ENCODE measurements at places on chromosomes 3 and 15. TPM values are rescaled to one million over a fixed set of nuclear protein-coding genes. Genes with fewer than 3 reads are reported as not detected.

GRCh38 chr3:144264350-144264749, 292.7 kb downstream of the DIPK2A start:
- no peak for DNase-seq

GRCh38 chr3:133859381-133860234, 36.1 kb downstream of the RAB6B start:
- no peak for DNase-seq

DNA sequence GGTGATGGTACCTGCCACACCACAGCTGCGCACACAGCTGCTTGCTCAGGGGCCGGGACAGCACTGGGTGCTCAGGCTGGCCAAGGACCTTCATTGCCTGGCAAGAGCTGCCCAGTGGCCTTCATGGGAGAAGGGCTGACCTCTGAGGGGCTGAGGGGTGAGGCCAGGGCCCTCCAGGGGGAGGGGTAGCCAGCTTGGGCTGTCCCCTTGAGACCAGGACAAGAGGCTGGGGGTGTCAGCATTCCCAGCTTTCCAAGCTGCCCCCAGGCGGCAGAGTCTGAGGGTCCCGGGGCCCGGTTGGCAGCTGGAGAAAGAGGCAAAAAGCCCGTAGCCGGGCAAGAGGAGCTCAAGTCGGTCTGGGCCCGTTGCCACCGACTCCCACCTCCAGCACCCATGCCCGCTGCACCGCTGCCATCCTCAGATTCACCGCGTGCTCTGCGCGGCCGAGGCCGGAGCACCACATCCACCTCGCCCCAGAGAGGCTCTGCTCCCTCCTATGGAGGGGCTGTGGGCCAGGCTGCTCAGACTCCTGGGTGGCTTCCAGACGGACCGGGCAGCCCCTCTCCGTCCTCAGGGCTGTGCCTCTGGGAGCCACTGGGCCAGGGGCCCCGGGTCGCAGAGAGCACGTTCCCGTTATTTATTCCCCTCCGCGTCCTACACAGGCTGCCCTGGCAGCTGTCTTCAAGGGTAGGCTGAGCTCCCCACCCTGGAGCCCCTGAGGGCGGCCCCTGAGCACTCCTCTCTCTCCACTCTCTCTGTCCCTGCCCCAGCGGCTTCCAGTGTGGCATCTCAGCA, 51.5 kb downstream of the PLXNA1 start:
- no peak for DNase-seq

DNA sequence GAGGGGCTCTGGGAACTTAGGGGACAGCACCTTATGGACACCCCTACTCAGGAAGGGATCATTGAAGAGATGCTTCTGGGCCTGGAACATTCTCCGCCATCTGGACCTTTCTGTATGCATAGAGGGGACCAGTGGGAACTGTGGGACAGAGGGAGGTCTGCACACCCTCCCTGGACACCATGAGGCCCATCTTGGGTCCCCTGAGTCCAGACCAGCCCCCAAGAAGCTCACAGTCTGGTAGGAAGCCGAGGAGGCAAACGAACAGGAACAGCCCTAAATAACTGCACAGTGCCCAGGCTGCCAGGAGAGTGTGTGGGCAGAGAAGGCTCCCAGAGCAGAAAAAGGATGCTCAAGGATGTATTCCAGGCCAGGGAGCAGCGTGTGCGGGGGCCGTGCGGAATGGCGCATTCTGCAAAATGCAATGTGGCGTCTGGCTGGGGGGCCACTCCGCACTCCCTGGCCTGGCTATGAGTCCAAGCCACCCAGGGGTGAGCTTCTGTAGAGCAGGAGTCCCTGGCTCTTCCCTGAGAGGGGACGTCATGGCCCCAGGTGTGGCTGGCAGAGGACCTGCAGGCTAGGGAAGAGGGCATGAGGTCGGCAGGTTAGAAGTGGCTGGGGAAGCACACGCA, 24.5 kb upstream of the KLF13 start:
- DNase-seq: no peak

- DNase-seq: no peak
These were observed 168.2 kb upstream of the KCNMB2 start for GRCh38 chr3:178367817-178368617.

DNA sequence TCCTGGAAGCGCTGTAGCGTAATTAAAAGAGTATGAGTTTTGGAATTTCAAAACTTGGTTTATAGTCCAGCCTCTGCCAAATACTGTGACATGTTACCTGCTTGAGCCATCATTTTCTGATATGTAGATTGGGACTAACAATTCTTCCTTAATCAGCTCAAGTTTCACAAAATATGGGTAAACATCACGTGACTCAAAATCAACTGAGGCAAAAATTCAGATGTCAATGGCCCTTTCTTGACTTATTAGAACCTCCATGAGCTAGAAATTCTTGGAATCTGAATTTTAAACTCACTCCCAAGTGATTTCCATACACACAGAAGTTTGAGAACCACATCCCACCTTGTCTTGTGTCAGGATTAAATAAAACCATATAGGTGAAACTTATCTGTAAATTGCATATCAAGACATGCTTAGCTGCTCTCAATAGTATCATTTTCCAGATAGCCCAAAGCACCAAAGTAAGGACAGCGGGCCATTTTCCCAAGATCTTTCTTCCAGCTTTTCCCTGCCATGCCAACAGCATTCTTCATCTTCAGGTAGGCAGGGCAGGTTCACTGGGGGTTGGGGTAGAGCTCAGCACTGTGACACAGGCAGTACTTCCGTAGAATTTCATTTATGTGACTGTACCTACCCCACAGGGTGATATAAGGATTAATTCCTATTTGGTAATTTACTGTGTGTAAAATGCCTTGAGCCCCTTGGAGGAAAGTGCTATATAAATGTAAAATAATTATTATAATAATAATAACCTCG, 379.0 kb downstream of the TIGIT start:
- DNase-seq: no peak

GRCh38 chr15:48510976-48511375, 134.5 kb downstream of the FBN1 start:
- DNase-seq: no peak

DNA sequence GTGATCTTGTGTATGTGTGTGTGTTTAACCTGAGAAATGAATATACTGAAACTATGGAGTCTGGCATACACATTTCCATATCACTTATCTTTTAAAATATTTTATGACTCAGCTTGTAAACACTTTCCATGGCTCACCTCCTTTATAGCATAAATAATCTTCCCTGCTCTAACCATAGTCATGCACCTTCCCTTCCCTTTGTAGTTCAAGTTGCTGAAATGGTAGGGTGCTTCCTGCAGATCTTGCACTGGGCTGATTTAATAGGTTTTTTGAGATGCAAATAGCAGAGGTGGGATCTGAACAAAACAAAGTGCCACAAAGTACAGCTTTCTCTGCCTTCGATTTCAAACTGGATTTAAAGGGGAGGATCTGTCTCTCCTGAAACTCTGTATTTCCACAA, 712.7 kb upstream of the LMCD1 start:
- DNase-seq: no peak

- DNase-seq: no peak
These were observed 306.9 kb downstream of the GAP43 start for GRCh38 chr3:115930168-115930567.

GRCh38 chr3:180467177-180467576, 134.8 kb upstream of the TTC14 start:
- no peak for DNase-seq

GRCh38 chr3:26369133-26369532, 253.4 kb upstream of the LRRC3B start:
- no peak for DNase-seq

- no peak for DNase-seq
These were observed 175.8 kb downstream of the FOXB1 start for GRCh38 chr15:60179786-60180391.

DNA sequence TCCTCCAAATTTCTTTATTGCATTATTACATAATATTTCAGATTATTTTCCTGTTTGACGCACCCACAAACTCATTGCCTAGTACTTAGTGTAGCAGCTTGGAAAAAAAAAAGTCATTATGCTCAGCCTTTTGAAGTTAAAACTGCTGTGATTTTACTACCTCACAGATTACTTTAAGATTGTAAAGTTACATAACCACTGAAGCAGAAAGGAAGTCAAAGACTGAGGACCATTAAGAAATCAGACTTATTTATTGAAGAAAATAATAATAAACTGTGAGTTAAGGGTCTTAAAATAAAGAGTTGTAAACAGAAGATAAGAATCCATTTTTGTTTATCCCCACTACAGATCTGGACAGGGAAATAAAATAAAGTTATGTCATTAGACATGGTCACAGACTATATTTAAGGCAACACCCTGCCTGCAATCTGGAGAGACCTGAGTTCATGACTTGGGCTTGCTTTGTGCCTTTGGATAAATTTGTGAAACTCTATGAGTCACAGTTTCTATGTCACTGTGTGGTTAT, 212.1 kb upstream of the ROBO2 start:
- no peak for DNase-seq

DNA sequence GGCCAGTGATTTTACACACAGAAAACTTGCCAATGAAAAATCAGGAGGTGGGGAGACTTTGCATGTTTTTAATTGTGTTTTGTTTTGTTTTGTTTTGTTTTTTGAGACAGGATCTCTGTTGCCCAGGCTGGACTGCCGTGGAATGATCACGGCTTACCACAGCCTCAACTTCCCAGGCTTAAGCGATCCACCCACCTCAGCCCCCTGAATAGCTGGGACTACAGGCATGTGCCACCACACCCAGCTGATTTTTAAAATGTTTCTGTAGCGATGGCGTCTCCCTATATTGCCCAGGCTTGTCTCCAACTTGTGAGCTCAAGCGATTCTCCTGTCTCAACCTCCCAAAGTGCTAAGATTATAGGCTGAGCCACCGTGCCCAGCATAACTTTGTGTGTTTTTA, 46.0 kb downstream of the MEIS2 start:
- DNase-seq: no peak

DNA sequence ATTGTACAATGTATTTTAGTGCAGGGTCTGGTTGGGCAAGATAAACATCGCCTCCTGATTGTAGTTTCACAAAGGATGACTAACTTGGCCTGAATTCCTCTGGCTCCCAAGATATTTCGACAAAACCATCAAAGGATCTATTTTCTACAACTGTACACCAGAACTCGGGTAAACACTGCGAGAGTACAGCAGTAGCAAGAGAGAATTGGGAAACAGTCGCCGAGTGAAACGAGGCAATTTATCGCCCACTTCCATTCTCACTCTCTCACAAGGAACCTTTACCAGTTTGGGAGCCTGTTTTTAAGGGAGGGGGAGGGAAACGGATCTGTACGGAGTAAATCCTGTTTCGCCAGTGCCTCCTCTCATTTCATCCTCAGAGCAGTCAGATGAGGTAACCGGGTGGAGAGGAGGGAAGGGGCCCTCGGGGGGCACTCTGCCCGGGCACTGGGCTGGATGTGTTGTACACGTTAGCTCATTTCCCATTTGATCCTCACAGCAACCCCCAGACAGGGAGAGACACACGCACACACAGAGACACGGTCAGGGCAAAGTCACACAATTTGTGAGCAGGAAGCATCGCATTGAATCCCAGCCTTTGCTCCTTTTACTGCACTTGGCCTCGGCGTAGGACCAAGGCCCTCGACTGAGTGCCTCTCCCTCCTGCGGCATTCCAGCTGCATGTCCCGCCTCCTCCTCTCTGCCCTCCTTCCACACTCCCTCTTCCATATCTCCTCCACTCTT, 120.1 kb downstream of the LIPC start:
- peak; percentile 37 for DNase-seq

DNA sequence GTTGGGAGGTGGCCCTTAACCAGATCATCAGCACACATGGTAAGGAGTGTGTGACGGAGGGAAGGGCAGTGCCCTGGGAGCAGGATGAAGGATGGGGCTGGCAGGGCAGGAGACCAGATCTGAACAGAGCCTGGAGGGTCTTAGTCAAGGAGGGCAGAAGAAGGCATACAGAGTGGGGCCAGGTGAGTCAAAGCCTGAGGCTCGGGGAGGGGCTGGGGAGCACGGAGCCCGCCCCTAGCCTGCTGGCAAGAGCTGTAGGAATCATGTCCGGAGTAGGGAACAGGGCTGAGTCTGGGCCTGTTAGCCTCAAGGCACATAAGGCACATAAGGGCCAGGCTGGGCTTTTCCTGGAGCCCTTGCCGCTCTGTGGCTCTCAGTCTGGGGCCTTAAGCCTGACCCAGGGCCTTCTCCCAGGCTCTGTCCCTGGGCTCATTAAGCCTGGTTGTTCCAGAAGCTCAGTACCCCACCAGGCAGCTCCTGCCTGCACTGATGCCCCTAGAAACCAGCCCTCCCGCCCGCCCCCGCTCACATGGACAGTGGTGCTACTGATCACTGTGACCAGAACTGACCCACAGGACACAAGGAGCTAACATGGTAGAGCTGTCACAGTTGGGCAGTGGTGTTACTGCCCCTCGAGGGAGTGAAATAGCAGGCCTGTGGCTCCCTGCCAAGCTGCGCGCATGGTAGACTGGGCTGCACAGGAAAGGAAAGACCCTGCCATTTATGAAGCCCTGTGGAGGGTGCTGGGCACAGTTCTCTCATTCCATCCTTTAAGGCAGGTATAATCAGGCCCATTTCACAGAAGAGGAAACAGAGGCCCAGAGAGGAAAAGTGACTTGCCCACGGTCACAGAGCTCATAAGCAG, 14.6 kb downstream of the ISG20 start:
- DNase-seq: no peak

- DNase-seq: no peak
These were observed 622.0 kb downstream of the PYDC2 start for GRCh38 chr3:192082730-192083660.

GRCh38 chr3:153628591-153628990, 466.6 kb downstream of the RAP2B start:
- no peak for DNase-seq

- DNase-seq: no peak
These were observed 1371.6 kb upstream of the EPHA6 start for GRCh38 chr3:95442766-95443165.

DNA sequence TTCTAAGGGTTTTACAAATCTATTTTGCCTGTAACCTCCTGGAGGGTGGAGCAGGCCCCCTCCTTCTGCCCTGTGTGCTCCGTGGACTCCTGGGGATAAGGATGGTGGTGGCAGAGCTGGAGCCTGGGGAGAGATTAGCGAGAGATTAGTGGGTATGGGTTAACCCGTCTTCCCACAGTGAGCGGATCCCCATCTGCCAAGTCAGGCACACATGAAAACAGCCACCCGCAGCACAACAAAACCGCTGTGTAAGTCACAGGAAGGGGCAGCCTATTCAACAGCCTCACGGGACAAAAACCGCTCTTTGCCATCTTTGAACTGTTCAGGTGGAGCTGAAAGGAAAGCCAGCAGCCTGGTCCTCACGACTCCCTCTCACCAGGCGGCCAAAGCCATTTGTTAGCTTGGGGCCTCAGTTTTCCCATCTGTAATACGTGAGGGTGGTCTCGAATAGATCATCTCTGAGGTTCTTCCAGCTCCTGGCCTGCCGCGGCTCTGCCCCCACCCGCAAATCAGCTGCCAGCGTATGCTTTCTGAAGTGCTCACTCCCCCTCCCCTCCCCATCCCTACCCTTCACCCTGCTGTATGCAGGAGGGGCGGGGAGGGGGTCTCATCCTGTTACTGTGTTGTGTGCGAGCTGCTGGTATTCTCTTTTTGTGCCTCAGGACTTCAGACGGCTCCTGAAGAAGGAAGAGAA, 43.6 kb downstream of the PDIA5 start:
- no peak for DNase-seq

The NOX5 gene
- total RNA-seq: 0.45 TPM

The ARGFX gene
- total RNA-seq: not detected

The RASL12 gene
- 12.8 TPM for total RNA-seq

The SLC2A2 gene
- not detected for total RNA-seq

The SLTM gene
- total RNA-seq: 88.5 TPM

The PIF1 gene
- total RNA-seq: 7.7 TPM

The CP gene
- 15.5 TPM for total RNA-seq

The C3orf22 gene
- total RNA-seq: not detected

The LRRN1 gene
- total RNA-seq: 27.6 TPM

The CADM2 gene
- total RNA-seq: 239 TPM

The HIGD2B gene
- not detected for total RNA-seq

All from dorsolateral prefrontal cortex (tissue), 122 donors.